ENCODE measurements at places on chromosomes 2 and 18.

- DNase-seq = no peak
Measured at GRCh38 chr2:81206216-81206615, 901.7 kb upstream of the LRRTM1 start.

DNA sequence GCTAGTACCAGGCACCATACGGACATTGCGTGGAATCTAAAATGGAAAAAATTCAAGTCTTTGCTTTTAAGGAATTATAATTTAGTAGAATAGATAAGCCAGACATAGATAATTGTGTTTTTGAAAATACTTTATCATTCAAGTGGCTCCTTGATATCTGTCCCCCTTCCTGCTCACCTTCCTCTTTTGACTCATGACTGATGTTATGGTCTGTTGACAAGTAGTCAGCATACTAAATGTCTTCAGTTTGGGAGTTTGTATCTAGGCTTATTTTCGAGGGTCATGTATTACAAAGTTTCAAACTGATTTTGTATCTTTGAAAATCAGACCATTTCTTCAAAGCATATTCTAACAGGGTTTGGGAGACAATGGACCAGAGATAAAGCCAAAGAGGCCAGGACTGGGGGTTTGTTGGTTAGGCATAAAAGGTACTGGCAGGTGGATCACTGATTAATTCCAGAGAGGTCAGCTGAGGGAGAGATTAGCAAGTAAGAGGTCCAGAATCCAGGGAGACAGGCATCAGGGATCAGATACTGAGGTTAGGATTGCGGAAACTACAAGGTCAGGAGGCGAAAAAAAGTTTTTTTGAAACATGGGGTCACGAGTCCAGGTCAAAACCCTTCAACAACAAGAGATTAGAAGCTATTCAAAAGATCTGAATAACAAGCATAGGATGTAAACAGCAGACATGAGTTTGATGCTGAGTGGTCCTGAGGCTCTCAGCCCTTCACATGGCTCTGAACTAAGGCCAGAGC lies 31.5 kb upstream of the KLHL14 start:
- DNase-seq = no peak

DNA sequence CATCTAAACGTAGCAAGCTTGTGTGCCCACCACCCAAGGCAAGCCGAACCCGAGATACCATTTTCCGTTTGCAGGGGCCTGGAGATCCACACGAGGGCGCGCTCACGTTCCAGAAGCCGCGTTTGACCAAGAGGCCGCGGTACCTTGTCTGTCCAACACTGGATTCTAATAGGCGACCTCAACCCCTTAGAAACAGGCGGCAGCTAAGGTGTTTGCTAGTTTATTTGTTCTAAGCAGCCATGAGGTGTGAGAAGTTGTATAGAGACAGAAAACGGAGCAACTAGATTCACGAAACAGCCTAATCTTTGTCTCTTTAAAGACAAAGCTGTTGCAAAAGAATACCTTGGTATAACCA lies 4.2 kb downstream of the HOXD11 start:
- no peak for DNase-seq

DNA sequence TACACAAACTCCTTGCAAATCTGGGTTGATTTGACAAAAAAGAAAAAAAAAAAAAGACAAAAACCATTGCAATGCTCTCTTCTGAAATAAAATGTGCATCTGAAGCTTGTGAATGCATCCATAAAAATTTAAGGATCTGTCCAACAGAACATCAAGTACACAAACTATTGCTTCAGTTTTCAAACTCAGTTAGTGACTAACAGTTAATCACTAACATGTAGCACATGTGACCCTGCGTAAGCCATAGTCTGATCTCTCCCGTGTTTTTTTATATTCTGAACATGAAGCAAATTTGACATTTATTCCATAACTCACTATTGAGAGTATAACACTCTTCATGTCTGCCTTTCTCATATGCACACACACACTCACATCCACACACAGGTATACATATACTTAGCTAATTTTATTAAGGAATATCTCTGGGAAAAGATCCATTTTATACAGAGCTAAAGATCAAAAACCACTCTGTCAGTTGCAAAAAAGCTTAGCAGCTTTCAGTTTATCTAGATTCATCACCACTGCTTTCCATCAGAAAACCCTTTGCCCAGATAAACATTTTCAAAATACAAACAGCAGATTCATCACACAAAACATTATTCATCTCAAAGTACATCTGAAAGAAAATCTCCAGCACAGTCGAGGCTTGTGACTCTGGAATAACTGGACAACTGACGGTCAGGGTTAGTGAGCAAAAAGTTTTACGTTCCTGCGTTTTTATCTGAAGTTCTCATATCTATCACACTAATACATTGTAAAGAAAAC lies 1000.4 kb upstream of the ACVR2A start:
- no peak for DNase-seq

DNA sequence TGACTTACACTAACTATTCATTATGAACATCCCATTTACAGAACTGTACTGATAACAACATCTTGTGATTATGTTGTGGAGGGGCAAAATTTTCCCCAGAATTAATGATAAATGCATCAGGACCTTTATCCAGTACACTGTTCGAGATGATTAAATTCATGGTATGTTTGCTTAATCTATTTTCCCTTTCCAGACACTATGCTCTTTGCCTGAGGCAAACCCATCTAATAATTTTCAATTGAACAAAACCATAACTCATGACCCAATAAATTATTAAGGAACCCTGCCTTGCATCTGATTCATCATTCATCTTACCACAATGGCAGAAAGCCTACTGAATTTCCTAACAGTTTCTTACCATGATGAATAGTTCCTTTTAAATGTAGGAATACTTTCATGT lies 385.0 kb downstream of the DSEL start:
- no peak for DNase-seq

DNA sequence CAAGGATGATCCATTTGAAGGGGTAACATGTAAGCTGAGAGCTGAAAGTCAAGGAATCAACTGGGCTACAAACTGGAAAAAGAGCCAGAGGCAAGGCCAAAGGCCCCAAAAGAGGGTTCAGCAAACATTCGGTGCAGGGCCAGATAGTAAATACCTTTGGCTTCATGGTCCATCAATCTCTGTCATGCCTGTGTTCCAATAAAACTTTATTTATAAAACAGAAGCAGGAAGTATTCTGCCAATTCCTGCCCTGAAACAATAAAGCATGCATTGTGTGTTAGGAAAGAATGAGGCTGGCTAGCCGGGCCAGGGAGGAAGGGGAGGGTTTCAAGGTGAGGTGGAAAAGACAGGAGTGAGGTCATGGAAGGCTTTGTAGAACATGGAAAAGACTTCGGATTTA lies 107.1 kb downstream of the LBH start:
- no peak for DNase-seq

DNA sequence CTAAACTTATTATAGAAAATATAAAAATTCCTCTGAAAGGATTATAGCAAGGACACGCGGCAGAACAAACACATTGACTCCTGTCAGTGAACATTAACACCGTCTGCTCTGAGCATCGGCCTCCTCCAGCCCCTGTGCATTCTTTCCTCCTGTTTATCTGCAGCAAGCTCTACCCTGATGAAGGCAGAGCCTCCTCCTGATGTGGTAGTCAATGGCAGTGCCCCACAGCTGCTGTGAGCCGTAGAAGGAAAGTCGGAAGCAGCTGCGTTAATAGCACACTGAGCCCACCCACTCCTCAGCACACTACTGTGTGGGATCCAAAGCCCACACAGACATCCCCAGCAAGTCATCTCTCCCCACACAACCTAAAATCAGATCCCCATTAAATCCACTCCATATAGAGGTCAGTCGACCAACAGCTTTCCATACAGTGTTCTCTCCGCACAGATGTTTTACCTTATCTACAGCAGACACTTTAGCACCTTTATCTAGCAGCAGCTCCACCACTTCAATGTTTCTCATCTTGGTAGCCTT lies 41.0 kb downstream of the KIDINS220 start:
- no peak for DNase-seq

DNA sequence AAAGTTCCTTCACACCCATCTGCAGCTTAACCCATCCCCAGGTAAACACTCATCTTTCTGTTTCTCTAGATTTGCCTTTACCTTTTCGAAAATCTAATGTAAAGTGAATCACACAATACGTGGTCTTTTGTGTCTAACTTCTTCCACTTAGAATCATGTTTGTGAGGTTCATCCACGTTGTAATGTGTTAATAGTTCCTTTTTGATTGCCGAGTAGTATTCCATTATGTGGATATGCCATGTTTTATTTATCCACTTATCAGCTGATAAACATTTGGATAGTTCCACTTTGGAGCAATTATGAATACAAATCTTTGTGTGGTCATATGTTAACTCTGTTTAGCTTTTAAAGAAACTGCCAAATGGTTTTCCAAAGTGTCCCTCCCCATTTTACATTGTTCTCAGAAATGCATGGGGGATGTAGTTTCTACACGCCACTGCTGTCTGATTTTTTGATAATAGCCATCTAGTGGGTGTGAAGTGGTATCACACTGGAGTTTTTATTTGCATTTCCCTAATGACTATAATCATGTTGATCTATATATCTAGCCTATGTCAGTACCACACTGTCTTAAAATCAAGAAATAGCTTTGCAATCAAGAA lies 22.3 kb downstream of the PECR start:
- DNase-seq = no peak

GRCh38 chr18:23924813-23925212 lies 89.7 kb upstream of the TTC39C start:
- DNase-seq = no peak

DNA sequence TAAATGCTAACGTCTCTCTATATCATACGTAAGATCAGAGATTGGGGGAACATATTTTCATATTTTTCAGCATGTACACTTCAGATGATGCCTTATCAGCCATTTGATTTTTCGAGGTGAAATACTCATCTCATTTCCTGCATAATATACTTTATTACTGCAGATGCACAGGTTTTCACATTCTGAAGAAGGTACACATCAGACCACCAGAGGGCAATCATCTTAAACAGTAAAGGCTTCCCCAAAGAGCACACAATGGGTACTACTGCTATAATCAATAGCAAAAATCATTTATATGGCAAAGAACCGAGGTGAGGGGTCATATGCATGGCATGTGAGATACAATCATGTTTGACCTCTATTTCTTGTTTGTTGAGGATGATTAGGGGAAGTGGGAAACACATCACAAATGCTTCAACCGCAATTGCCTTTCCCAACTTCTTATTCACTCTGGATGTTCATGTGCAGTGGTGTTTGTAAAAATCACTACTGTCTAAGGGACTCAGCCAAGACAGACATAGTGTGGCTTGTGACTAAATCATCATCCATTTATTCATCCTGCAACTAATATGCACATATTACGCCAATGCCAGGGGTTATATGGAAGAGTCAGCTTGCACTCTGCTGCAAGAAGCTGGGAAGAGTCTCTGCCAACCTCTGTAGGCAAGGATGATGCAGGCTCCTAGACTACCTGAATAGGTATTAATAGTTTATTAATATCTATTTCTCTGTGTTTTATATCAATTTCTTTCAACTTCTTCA lies 118.7 kb downstream of the EPB41L3 start:
- DNase-seq = peak; percentile 8

GRCh38 chr2:206740800-206741199 lies 22.6 kb upstream of the DYTN start:
- DNase-seq = no peak

DNA sequence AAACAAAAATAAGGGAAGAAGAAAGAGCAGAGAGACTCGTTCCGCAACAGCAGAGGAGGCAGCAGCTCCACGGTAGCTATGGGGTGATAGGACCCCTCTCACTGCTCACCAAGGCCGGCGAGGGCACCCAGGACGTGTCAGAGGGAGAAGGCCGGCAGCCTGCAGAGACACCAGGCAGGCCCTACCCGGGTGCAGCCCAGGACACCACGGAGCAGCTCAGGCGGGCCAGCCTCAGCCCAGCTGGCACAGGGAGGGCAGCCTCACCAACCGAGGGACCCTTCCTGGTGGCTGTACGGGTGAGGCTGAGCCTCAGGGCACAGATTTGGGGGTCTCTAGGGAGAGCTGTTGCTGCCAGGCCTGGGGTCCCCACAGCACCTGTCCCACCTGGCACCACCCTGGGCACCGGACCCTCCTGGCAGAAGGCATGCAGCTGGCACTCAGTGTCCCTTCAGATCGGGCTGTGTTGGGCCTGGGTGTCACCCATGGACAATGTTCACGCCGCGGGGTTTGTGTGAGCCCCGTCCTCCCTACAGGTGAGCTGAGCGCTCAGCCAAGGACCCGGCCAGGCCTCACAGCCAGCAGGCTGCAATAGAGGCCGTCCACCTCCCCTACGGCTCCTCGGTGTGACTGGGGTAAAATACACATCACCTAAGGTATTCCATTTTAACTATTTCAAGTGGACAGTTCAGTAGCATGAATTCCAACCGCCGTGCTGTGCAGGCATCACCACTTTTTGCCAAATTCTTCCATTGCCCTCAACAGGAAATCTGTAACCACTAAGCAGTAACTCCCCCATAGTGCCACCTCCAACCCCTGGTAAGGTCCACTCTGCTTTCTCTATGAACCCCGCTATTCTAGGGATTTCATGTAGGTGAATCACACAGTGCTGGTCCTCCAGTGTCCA lies 21.6 kb downstream of the KCNG2 start:
- no peak for DNase-seq

DNA sequence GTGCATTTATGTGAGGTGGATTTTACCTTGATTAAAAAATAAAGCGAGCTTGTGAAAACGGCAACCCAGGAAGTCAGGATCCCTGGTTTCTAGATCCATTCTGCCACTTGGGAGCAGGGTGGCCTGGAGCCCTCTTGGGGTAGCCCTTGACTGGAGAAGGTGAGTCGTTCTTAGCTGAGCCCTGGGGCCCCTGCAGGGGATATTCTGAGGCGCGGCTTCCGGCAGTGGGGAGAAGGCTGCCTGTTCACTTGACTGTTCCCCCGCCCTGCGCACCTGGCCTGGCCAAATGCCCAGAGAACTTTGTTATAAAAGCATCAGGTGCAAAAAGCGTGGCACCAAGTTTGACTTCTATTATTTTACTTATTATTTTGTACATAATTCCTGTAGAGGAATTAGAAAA lies 221.9 kb downstream of the DYSF start:
- DNase-seq = no peak

DNA sequence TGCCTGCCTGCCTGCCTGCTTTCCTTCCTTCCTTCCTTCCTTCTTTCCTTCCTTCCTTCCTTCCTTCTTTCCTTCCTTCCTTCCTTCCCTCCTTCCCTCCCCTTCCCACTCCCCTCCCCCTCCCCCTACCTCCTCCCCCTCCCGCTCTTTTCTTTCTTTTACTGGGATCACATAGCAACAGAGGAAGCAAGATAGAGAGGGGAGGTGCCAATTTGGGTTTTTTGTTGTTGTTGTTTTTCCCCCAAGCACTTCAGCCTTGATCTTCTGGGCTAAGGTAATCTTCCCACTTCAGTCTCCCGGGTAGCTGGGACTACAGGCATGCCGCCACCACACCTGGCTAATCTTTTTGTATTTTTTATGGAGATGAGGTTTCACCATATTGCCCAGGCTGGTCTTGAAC lies 20.0 kb downstream of the PPM1B start:
- no peak for DNase-seq
